ENCODE measurements at places on chromosomes 16 and 17.
A peak's percentile ranks its signal among the peaks of the same experiment; 100 is the strongest.

GRCh38 chr17:42266918-42267766, 9.0 kb downstream of the STAT5B start:
- DNase-seq, result no peak

- peak; percentile 15 for DNase-seq
These were observed 680 bp downstream of the SKA2 start for GRCh38 chr17:59154292-59154720.

GRCh38 chr17:81322271-81323082, 27.4 kb upstream of the SLC38A10 start:
- DNase-seq, result no peak

- DNase-seq, result no peak
These were observed 50.2 kb downstream of the HLF start for GRCh38 chr17:55314784-55315491.

DNA sequence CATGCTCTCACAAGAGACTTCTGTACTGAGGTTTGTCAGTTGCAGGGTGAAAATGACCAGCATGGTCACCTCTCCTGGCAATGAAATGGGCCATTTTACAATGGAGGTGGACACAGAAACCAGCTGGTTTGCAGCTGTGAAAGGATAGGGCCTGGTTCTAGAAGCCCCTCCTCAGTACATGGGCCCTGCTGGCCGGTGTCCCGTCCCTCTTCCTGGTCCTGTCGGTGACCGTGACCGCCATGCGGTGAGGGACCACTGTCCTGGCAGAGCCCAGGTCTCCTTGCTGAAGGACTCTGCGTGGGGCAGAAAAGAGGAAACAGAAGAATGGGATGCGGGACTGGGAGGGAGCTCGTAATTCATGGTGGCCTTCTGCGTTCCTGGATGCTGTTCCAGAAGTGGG, 76.0 kb upstream of the ZNF423 start:
- DNase-seq, result no peak
